ENCODE measurements at places on chromosomes 6 and 20.
A peak's percentile ranks its signal among the peaks of the same experiment; 100 is the strongest.

- no peak for DNase-seq
These were observed 58.4 kb downstream of the SMLR1 start for GRCh38 chr6:130885392-130886192.

DNA sequence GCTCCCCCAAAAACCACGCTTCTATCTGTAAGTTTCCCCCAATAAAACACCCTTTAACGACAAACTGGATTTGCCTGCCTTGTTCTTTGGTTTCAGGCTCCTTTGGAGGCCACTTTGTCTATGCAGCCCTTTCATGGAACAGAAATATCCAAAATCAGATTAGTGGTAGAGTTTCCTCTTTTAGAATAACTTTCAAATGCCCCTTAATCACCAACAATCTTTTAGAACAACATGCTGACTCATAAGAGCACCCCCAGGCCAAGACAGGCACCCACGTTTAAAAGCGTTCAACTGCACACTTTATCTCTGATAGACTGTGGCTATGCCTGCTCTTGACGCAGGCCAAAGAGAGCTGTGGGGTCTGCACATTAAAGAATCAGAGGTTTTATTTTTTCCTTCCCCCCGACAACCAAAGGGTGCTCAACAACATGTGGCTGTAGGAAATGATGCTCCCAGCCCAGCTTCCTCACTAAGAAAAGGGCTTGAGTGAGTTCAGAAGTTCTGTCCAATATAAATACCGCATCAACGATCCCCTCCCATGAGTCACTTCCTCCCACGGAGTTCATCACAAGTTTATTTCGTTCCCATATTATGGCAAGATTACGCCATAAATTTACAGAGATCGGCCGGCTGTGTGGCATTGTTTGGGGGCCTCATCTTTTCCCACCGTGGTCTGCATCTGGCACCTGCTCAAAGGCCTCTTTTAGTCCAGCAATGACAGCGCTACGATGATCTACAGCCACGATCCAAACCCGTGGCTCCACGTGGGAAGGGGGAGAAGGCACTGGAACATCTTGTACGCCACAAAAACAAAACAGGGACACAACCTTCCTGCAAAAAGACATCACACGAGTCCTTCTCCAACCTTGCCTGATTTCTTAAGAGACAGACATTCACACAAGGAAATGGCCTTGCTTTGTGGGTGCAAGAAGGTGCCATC lies 88.8 kb upstream of the NFATC2 start:
- peak; percentile 34 for DNase-seq

DNA sequence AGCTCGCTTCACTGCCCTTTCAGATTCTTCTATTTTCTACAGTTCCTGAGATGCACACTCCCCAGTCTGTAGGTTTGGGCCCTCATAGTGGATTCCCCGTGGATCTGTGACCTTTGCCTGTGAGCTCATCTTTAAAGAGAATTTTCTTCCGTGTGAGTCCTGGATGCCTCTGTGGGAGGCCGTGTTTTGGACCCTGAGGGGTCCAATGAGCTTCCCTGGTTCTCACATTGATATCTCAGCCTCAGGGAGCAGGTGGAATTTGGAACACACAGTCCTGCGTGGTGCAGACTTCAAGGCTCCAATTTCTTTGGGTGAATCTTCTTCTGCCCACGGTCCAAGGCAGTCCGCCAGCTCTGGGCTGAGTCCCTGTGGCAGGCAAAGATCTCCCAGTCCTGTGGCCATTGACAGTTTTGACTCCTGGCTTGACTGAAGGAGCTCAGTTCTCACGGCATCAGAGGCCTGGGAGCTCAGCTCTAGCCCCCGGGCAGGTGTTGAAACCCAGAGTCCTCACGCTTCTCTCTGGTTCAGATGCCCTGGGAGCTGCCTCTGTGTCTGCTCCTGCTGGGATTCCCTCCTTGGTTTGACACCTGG lies 61.0 kb downstream of the PSMG4 start:
- DNase-seq, result no peak

GRCh38 chr6:155510879-155511278 lies 55.2 kb upstream of the NOX3 start:
- no peak for DNase-seq

- no peak for DNase-seq
These were observed 30.6 kb downstream of the TFEB start for GRCh38 chr6:41704656-41705310.

DNA sequence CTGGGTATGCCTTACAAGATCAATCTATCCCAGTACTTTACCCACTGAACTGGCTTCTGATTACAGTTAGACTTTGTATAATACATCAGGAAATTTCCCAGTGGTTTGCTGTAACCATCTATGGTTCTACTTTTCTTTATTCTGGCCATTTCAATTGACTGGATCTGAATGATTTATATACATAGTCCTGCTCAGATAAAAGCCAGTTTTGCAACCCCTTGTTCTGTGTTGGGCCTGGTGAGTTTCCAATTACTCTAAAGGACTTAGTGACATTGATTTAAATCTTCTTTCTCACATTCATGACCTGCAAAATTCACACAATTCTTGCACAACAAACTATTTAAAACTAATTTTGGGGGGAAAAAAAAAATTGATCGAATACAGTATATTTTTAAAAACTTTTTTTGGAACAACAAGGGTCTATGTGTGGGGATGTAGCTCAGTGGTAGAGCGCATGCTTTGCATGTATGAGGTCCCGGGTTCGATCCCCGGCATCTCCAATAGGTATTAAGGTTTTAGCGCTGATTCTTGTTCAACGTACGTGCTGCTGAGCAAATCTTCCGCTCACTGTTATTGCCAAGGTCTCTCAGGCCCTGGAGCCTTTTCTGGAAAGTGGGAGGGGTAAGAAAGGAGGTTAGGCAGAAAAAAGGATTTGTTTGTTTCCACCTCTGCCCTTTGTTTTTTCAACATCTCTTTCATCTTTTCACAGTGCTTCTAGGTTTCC lies 117.5 kb downstream of the GPX5 start:
- no peak for DNase-seq
